ENCODE measurements at places on chromosomes 5 and 9.

DNA sequence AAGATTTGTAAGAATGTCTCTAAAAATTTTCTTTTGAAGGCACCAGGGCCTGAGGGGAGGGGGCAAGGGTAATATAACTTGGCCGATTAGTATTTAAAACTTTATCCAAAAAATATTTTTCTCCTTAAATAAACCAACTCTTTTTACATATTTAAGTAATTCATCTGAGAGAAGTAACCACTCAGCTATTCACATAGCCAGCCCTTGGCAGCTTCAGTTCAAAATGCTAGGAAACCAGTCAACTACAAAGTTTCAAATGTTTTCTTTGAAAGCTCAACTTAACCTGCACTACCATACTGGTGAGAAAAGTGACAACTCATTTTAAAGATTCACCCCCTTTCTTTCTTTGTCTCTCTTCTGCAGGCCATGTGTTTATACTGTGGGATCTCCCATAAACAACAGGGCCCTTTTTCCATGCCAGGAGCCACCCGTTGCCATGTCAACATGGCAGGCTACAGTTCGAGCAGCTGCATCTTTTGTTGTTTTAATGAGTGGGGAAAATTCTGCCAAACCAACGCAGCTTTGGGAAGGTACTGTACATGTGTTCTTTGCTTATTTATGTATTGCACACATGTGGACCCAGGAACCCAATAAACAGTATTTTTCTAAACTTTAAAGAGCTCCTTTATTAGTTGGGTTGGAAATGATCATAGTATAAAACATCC lies 46.3 kb downstream of the AOPEP start:
- H3K27ac ChIP-seq: no peak overlapping the region
- no peak overlapping the region for H3K4me3 ChIP-seq
- H3K4me1 ChIP-seq: peaks cover 8% of the 10 kb centered on the region
- peaks cover 10% of the 10 kb centered on the region for H3K36me3 ChIP-seq
- no peaks in the 10 kb centered on the region for H3K27me3 ChIP-seq

DNA sequence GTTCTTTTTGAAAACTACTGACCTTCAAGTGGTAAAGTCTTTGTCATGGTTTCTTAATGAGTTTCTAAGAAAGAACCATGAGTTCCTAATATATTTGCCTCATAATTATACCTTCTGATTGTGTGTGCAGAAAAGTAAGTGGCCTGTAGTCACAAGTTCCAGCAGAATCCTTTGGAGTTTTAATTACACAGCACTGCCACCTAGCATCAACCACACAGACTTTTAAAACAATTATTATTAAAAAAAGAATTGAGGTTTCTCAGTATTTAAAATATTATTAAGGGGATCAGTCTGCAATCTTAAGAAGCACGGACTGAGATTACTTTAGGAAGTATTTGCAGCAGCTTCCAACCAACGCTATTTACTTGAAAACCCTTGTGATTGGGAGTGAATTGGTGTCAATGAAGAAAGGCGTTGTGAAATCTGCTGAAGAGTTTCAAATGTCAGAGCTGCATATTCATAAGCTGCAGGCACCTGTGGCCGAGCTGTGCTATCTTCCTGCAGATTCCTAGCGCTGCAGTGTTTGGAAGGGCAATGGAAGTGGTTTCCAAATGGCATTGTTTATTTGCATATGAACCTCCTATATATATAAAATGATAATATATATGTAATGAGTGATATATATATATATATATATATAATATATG lies 1074.2 kb upstream of the WWC1 start:
- no peak for DNase-seq
- H3K36me3 ChIP-seq: no peaks in the 10 kb centered on the region
- no peak overlapping the region for H3K27ac ChIP-seq
- H3K4me3 ChIP-seq: no peak overlapping the region

- peaks cover 10% of the 10 kb centered on the region for H3K4me1 ChIP-seq
- no peaks in the 10 kb centered on the region for H3K36me3 ChIP-seq
- DNase-seq: no peak
- no peak overlapping the region for H3K4me3 ChIP-seq
Measured at GRCh38 chr5:59786334-59786805, 107.2 kb downstream of the PDE4D start.

DNA sequence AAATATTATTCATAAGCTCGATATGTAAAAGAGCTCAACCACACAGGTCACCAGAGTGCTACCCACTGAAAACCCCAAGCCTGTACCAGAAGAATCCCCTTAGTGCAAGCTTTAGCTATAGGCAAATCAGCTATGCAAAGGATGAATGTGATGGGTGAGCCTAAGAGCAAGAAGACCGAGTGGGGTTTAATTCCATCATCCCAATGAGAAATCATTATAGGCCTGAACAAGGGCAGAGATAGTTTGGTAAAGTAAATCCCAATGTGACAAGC lies 21.8 kb downstream of the ELOVL7 start:
- no peak for DNase-seq
- H3K27ac ChIP-seq: no peak overlapping the region
- H3K4me3 ChIP-seq: no peak overlapping the region

DNA sequence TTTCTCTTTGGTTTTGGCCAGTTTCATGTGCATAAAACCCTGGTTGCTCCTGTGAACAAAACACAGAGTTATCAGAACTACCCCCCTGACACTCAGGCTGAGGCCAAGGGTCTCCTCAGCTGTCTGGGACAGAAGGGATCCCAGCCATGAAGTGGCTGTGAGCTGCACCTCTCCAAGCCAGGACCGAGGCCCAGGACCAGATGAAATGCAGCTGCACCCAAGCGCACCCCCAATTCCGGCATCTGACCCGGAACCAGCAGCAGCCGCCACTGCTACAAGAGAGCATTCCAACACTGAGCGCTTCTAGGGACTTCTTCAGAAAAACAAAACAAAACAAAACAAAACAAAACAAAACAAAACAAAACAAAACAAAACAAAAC lies 16.0 kb upstream of the SLC25A51 start:
- no peaks in the 10 kb centered on the region for H3K27me3 ChIP-seq
- H3K4me1 ChIP-seq: no peaks in the 10 kb centered on the region
- no peak for DNase-seq
- no peak overlapping the region for H3K4me3 ChIP-seq

DNA sequence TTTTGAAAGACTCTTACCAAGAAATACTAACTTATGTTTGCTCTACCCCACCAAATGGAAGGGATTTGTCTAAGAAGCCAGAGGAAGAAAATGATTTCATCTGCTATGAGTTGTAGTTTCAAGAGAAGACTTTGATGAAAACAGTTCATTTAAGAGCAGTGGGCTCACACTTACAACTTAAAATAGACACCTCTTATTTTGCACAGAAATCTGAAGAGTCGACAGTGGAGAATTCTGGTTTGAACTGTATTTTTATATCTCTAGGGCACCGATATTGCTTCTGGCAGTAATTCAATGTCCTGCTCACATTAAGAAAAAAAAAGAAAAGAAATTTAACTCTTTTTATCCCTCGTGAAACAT lies 1.9 kb upstream of the DAB2 start:
- no peaks in the 10 kb centered on the region for H3K36me3 ChIP-seq
- H3K4me3 ChIP-seq: no peak overlapping the region
- DNase-seq: no peak
- H3K27ac ChIP-seq: no peak overlapping the region
- peaks cover 2% of the 10 kb centered on the region for H3K4me1 ChIP-seq
